NCI-H1105 (cell line): ENCODE measurements at places on chromosomes 12 and 14.

GRCh38 chr12:46920499-46920898, 94.7 kb upstream of the SLC38A4 start:
- DNase-seq, result no peak

DNA sequence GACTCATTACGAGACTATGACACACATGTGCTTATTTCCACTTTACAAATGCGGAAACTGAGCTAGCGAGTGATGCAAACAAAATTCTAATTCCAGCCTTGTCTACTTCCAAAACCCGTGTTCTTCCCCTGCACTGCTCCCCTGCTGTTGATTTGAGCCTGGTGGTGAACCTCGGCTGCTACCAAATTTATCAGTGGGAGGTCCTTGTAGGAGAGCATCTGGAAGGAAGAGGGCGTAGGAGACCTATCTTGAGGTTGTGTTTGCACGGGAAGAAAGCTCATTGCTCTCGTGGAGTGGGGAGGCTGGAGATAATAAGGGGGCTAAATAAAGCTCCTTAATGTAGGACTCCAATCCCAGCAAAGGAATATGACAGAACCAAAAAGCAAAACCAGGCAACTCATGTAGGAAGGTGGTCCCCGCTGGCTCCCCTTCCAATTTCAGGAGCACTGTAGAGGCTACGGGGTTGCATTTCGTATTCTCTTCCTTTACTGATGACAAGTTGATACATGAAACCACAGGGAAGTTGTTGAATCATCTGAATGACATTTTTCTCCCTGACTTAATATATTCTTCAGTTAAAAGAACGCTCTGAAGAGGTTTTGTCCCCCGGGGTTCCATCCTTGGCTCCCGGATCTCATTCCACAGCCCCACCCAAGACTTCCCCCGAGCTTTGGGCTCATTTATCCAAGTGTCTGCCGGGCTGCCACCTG, 52.6 kb downstream of the FZD10 start:
- DNase-seq, result no peak

GRCh38 chr14:89641495-89642175, 224.6 kb upstream of the FOXN3 start:
- DNase-seq, result no peak

DNA sequence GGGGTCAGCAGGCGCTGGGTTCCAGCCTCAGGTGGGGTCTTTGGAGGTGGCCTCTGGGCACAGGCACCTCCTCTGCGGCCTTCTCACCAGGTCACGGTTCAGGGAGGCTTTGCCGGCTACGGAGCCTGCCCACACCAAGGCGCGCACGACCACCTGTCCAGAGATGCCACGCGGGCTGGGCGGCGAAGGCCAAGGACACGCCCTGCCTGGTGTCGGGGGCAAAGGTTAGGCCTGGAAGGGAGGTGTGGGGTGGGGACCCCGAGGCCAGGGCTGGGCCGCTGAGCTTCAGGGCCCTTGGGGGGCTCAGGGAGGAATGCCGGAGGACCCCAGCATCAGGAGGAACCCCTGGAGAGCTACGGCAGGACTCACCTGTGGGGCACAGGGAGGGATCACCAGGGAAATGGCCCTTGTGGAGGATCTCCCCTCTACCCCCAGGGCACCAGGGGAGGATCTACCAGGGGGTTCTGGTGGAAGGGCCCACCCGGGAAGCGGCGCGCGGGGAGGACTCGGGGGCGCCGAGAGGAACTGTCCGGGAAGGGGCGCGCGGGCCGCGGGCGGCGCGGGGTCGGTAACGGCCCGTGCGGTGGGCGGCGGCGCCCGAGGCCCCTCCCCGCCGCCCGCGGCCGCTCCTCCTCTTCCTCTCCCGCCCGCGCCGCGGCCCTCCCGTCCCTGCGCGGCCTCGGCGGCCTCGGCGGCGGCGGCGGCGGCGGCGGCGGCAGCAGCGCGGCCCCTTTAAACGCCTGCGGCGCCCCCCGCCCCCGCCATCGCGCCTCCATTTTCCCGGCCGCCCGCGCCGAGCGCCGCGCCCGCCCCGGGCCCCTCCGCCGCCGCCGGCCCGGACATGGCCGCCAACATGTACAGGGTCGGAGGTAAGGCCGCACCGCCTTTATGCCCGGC, at the start of gene MTA1:
Gene MTA1 (plus strand): TSS at position 633 of the 897 bp plus-strand sequence. CDS start 209 bp downstream, at position 842.
- peak; percentile 38 for DNase-seq

- DNase-seq, result no peak
Measured at GRCh38 chr12:116142936-116143898, 134.3 kb downstream of the MED13L start.

DNA sequence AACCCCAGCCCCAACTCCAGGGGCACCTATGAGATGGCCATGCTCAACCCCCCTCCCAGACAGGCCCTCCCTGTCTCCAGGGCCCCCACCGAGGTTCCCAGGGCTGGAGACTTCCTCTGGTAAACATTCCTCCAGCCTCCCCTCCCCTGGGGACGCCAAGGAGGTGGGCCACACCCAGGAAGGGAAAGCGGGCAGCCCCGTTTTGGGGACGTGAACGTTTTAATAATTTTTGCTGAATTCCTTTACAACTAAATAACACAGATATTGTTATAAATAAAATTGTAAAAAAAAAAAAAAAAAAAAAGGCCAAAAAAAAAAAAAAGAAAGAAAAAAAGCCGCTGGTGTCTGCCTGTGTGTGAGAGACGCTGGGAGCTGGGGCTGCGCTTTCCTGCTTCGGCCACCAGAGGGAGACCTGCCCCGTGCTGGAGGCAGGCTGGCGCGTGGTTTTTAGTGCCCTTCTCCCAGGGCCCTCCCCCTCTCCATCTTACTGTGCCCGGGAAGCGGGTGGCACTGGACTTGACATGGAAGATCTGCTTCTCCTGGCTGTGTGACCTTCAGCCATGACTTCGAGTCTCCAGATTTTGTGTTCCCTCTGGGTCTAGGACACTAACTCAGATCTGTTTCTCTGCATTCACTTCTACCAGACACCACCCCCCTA, 3.4 kb upstream of the NXPH4 start:
- DNase-seq, result peak; percentile 70
